A172 (cell line): ENCODE measurements at places on chromosomes 4 and X. TPM values are rescaled to one million over a fixed set of nuclear protein-coding genes. Genes with fewer than 3 reads are reported as not detected.

DNA sequence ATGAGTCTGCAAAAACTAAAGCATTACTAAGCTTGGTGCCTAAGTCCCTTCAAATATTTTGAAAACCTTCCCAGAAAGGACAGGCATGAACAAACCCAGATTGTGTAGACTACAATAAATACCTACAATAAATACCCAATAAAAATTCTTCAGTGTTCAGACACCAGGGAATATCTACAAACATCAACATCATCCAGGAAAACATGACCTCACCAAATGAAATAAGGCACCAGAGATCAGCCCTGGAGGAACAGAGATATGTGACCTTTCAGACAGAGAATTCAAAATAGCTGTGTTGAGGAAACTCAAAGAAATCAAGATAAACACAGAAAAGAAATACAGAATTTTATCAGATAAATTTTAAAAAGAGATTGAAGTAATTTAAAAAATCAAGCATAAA, 57.8 kb upstream of the NLRP2B start:
- DNase-seq, result no peak

GRCh38 chrX:13043138-13043537, 1.3 kb downstream of the FAM9C start:
- no peak for DNase-seq

DNA sequence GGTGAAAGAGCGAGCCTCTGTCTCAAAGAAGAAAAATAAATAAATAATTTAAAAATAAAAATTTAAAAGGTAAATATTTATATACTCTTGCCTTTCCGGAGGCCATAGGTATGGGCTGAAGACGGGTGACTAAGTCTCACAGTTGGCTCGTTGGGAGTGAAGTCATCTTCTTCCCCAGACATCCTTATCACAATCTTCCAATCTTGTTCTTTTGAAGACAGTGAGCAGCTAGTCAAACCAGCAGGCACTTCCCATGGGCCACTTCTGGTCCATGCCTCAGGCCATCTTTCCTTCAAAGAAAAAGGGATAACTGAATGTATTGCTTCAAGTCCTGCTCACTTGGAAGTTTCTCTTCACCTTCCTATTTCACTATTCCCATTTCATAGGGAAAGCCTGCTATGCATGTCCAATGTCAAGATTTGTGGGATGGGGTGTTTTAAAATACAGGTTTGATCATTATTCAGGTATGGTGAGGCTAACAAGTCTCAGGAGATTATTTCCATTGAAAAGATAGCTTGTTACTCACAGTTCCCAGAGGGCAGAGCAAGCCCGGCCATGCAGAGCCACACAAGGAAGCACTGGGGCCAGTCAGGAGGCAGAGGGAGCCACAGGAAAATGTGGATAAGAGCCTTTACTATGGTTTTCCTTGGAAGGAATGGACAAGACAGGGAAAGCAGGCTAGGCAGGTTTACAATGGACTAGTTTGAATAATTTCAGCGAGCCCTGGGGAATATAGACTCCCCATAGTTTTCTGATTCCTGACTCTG, 33.3 kb upstream of the VCX2 start:
- no peak for DNase-seq

Gene ETDA
- not detected in 2 replicates for total RNA-seq

Gene GPR173
- 0.47 and 0.72 TPM in 2 replicates for total RNA-seq
